ENCODE measurements at places on chromosomes 1 and 21.

DNA sequence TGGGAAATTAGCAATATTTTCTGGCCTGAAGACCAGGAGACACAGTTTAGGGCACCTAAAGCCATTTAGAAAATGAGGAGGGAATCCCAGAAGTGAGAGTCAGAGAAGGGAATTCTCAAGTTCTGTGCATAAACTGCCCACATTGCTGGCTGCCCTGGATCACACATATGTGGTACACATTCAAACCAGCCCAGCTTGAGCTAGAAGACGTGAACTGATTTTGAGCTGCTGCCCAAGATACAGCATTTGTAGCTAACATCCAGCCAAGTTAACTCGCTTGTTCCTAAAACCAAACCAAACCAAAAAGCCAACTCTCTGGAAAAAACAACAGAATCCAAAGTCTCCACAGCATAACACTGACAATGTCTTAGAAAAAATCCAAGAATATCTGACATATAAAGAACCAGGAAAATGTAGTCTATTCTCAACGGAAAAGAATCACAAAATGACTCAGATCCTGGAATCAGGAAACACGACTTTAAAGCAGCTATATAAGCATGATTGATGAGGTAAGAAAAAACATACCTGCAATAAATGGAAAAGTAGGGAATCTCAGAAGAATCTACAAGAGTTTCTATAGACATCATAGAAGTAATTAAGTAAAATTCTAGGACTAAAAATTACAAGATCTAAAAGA lies 18.2 kb upstream of the QSOX1 start:
- no peak for DNase-seq

DNA sequence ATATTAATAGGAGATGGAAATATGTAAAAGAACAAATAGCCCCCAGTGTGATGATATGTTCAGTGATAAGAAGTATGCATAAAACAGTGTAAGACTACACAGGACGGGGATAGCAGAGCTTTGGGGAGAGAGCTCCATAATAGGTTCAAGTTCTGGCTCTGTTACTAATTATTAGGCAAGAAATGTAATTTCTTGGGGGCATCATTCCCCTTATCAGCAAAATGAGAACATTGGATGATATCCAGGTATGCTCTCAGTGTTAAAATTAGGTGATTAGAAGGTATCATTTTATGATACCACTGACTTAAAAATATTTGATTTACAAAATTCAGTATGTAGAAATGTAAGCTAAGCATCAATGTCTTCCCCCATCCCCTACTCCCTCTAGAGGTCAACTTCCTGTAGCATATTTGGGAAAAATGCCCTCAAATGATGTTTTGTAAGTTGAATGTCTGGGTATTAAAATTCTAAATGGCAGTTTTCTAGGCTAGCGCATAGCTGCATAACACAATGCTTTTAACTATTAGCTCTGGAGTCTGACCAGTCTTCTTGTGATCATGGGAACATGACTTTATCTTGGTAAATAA lies 585.7 kb upstream of the CAMK1G start:
- no peak for DNase-seq

DNA sequence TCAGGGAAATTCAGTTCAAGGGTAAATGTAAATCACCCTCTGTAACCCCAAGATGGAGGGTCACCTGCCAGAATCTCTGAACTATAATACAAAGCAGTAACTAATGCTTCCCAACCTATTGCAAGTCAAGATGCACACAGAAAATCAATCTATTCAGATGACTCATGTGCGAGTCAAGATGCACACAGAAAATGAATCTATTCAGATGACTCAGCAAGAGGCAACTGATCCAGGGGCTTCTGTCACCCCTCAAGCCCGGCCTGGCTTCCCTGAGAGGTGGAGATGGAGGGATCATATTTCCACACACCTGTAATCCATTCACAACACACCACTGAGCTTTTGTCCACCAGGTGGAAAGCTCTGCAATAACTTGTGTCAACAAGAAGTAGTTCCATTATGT lies 17.4 kb upstream of the HIVEP3 start:
- DNase-seq = no peak

DNA sequence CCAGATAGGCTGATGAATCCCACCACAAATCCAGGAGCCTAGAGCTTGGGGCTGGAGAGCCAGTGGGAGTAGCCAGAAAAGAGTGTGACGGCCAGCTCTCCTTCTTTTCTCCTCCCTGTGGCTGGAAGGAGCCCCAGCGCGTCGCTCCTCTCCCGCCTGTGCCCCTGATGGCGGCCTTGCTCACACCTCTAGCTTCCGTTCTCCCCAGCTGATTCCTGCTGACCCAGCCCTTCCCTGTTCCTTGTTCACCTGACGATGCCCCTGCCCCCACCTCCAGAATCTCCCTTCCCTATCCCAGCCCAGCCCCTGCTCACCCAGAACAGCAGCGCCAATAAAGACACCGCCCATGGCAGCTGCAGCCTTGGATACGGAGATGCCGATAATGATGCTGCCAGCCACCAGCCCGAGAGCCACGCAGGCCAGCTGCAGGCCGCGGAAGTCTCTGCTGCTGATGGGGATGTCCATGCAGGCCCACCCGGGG lies 656 bp downstream of the KNCN start:
- no peak for DNase-seq

DNA sequence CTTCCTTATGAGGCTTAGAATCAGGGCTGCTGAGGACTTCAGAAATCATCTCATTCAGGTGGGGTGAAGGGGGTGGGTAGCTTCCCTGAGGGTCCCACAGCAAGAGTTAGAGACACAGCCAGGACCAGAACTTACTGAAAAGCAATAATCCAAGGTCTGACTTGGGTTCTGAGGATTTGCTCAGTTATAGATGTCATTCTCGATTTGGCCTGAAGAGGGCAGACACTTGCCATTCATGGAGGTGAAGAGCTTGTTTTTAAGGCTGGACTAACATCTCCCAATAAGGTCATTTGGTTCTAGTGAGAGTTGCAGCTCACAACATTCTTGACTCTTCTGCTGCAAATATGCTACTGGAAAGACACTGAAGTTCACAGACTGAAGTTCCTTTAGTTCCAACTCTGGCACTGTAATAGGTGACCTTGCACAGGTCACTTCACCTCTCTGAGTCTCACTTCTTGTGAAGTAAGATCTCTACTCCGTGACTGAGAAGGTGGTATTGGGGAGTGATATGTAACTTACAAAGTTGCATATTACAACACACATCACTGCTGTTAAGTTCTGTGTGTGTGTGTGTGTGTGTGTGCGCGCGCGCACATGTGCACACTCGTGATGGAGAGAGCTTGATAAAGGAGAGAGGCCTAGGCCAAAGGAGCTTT lies 69.8 kb upstream of the DIRAS3 start:
- peak; percentile 75 for DNase-seq

DNA sequence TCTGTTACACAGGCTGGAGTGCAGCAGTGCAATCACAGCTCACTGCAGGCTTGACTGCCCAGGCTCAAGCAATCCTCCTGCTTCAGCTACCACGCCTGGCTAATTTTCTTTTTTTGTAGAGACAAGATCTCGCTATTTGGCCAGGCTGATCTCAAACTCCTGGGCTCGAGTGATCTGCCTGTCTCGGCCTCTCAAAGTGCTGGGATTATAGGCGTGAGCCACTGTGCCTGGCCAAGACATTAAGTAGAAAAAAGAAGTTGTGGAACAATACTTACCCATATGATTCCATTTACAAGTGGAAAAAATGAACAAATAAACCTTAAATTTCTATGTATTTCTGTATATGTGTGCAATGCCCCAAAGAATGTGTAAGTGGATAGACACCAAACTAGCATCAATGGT lies 30.3 kb upstream of the ID3 start:
- DNase-seq = no peak

DNA sequence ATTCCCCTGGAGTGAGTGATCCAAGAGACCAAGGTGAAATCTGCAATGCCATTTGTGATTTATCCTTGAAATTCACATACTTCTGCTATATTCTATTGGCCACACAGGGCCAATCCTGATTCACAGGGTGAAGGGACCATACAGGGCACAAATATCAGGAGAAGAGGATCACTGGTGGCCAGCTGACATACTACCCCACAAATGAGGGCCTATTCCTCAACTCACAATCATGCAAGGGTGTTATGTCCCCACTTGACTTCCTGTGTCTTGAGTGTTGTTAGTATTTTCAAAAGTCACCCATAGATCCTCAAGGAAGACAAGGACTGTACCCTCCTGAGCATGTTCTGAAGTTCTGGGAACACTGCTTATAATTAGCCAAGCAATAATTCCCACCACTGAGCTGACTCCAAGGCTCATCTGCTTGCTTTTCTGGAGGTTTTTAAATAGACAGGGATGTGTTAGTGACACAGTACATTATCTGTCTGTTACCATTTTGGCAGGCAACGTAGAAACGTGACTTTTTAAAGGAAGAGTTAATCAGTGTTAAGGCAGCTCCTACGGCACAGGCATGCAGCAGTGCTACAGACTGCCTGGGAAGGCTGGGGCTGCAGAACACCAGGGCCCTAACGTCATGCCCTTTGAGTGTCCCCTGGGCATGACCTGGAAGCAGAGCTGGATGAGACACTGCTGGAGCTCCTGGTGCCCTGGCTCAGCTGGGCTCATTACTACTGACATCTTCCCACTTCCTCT lies 137.4 kb downstream of the FAM78B start:
- DNase-seq = no peak

DNA sequence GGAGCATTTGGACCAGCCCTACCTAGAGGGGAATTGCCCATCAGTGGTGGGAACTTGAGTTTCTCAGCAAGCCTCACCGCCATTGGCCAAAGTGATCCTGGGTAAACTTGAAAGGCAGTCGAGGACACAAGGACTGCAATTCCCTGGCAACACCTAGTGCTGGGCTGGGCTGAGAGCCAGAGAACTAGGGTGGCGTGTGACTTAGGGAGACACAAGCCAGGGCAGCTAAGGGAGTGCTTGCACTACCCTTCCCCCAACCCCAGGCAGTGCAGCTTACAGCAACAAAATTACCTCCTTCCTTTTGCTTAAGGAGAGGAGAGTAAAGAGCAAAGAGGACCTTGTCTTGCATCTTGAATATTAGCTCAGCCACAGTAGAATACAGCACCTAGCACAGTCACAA lies 176.9 kb upstream of the PRMT6 start:
- no peak for DNase-seq

DNA sequence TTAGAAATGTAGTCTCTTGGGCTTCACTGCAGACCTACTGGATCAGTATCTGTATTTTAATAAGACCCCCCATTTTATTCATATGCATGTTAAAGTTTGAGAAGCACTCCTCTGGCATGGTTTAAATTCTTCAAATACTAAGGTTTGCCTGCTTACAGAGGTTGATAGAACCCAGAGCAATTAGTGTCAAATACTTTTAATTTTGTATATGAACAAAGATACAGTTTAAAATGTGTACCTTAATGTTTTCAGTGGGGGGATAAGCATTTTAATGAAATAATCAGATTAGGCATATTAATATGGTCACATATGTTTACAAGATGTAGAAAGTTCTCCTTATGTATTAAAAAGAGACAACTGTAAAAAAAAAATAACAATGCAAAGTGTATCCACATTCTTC lies 40.4 kb upstream of the EPS15 start:
- no peak for DNase-seq

GRCh38 chr1:99675994-99676393 lies 30.1 kb downstream of the PALMD start:
- DNase-seq = no peak

- no peak for DNase-seq
Measured at GRCh38 chr21:42733037-42733627, 79.7 kb downstream of the PDE9A start.

GRCh38 chr1:167301355-167301754 lies 80.7 kb downstream of the POU2F1 start:
- no peak for DNase-seq

DNA sequence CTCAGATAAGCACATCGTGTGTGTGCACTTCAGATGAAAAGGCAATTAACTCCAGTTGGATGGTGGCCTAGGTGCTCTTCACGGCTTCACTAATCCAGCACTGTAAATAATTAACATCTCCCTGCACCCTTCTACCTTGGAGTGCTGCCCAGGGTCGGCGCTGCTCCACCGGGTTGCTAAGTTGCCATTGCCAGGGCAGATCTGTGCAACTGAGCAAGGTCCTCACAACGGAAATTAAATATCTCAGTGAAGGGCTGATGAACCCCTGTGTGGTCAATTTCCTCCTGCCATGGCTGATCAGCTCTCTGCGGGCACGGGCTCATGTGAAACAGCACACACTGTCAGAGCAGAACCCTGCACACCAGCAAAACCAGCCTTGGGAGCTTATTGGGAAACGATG lies 63.2 kb downstream of the SYDE2 start:
- DNase-seq = no peak

DNA sequence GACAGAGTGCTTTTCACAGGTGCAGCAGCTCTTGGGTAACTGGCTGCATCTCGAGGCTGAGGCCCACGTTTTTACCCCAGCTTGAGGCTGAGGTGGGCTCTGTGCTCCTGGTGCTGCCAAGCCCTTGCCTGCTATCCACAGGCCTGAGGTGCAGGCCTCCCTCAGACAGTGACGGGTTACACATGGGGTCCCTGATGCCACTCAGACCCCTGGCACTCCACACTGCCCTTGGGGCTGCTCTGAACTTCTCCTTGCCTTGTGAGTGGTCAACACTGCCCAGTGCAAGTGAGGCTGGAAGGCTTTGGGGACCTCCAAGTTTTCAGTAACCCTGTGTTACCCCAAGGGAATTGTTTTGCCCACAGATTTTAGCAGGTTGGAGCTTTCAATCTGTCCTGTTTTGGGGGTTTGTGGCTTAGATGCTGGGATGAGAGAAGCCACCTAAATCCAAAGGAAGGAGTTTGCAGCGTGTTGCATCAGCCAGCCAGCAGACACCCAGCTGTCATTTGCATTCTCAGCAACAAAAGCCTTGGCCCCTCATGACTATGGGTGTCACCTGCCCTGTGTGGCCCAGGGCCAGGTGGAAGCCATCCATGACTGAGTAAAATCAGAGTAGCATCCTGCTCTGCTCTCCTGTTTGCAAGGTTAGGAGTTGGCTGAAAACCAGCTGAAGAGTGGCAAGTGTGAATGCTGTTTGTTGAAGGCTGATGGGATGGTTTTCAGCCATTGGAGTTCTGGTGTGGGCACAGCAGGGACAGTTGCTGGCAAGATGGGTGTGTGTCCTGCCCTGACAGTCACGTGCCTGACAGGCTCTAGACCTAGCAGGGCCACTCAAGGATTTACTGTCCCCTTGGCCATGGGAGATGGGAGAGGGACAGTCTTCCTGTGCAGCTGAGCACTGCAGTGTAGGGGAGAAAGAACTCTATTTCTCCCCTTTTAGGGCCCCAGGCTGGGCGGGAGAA lies 3.2 kb downstream of the RNF187 start:
- DNase-seq = no peak

GRCh38 chr1:59360170-59360569 lies 63.3 kb downstream of the FGGY start:
- no peak for DNase-seq

- DNase-seq = no peak
Measured at GRCh38 chr1:77829851-77830250, 50.4 kb downstream of the MIGA1 start.
